ENCODE measurements at places on chromosomes 2 and 18. TPM values are rescaled to one million over a fixed set of nuclear protein-coding genes. Genes with fewer than 3 reads are reported as not detected.

- no peak for DNase-seq
Measured at GRCh38 chr2:9086465-9086864, 83.0 kb upstream of the MBOAT2 start.

DNA sequence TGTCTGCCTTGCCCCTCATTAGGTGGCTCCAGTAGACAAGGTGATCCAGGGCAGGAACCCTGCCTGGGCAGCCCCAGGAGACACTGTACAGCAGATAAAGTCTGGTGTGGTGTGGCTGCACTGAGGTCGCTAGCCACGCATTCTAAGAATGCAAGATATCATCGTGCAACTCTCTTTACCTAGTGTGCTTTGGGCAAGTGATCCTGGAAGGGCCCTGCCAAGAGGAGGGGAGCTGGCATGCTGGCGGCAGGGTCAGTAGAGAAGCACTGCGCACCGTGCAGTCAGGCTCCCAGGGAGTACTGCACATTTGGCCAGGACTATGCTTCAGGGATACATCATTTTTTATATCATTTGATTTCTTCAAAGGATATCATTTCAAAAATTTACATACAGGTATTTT is 195.3 kb upstream of the SMAD2 start:
- no peak for DNase-seq

DCDC2C gene
- polyA plus RNA-seq: not detected

CYP27C1 gene
- polyA plus RNA-seq: 4.3 TPM

GRCh38 chr2:240934701-240935102 is 28.6 kb downstream of the CROCC2 start:
- DNase-seq: no peak

ALLC gene
- polyA plus RNA-seq: not detected

CYTIP gene
- polyA plus RNA-seq: not detected

DNA sequence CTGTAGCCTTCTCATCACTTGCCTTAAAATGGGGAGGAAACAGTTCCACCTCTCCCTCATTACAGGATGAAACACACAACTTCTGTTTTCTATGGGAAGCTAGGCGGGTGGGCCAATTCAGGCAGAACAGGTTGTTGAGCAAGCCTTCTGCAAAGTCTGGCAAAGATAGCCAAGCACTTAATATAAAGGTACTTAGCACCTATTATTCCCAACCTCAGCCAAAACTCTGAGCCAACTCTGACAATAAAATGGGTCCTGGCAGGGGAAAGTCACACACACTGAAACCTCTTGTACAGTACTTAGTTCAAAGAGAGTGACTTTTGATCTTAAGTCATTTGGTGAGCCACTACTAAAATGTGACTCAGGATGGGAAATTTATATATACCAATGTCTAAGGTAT is 15.8 kb upstream of the SOCS6 start:
- no peak for DNase-seq

DNA sequence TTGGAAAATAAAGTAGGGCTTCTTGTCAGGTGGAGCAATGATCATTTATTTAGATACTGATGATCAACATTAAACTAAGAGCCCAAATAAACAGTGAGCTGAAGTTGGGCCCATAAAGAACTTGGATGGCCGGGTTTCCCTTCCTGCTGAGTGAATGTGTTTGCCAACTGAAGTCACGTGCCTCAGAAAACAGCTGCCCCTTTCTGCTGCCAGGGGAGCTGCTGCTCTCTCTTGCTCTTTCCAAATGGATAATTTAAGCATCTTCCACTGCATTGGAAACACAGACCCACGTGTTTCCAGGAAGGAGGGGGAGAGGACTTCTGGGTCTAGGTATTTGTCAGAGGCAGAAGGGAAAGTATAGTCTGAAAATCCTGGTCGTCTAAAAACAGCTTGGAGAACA is 22.9 kb upstream of the NCKAP5 start:
- no peak for DNase-seq

DNA sequence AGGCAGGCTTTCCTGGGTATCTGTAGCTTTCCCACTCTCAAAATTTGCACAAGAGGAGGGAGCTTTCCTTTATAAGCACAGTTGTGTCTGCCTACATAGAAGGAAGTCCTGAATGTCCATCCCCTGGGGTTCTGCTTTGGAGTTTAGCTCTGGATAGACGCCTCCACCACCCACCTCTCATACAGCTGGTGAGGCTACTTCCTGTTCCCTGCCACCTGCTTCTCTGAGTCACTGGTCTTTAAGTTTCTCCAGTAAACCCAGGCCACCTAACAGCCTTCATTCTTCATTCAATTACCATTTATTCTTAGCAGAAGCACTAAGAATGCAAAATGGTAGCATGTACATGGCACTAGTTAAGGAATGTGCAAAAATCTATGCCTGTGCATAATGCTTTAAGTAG is 407.8 kb downstream of the CDH2 start:
- no peak for DNase-seq

DNA sequence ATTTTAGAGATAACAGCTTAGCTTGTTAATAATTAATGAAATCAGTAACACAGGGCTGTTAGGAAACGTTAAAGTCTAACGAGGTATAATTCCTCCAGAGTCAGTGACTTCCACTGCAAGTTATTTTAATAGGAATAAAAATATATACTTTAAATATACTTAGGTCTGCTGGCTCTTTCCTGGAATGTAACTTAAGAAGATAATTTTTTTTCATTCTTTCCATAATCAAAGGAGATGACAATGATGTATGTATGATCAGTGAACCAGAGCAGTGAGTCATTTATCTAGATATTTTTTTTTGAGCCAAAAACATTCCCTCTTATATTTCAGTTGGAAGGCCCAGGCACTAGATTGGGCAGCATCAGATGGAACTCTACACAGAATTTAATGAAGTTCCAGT is 104.2 kb upstream of the LYPD1 start:
- DNase-seq: no peak

GRCh38 chr2:70961648-70961994 is 16.8 kb upstream of the ANKRD53 start:
- DNase-seq: no peak

DNA sequence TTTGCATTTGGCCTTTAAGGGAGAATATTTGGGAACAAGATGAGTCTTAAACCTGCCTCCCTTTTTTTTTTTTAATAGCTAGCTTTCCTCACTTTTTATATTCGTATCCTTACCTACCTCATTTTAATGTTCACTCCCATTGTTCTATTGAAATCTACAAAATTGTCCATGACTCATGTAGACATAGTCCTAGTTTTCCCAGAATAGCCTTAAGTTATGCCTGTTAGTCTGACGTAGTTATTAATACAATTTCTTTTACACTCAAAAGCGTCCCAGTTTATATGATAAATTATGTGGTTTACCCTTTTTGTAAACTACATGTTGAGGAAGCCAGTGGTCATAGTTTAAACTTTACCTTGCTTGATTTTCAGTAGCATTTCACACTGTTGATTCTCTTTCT is 73.4 kb downstream of the UBR3 start:
- no peak for DNase-seq

CRYGC gene
- 0.23 TPM for polyA plus RNA-seq

GRCh38 chr2:220104871-220105351 is 477.5 kb downstream of the SLC4A3 start:
- DNase-seq: peak; percentile 63

DNA sequence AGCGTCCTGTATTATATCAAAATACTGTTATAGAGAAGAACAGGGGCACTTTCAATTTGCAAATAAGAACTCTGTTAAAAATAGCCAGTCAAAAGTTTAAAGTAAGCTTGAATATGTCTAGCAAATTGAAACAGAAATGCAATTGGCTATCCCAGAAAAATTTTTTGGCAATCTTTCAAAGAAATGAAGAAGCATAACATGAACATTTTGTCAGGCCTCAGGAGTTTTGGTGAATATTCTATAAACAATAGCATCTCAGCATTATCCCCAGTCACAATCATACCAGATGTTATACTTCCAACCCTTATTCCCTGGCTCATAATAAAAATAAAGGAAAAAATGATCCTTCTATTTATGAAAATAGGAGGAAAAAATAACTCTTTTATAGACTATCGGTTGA is 252.4 kb downstream of the GRB14 start:
- DNase-seq: no peak

DNA sequence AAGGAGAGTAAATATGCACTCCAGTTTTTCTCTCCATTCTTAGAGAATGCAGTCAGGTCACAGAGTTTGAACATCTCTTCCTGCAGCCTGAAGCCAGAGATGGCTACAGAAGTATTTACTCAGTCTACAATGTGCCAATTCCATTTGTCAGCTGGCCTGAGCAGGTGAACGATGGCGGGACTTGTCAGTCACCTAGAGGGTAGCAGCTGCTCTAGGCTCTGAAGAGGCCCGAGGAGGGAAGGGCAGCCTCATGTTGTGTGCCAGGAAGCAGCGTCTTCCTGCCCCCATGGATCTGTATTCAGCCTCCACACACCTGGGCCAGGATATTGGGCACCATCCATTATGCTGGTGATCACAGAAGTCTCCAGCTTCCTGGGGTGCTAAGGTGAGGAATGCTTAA is 316.7 kb upstream of the CHAC2 start:
- no peak for DNase-seq
